ENCODE measurements at places on chromosomes 2 and 18.

DNA sequence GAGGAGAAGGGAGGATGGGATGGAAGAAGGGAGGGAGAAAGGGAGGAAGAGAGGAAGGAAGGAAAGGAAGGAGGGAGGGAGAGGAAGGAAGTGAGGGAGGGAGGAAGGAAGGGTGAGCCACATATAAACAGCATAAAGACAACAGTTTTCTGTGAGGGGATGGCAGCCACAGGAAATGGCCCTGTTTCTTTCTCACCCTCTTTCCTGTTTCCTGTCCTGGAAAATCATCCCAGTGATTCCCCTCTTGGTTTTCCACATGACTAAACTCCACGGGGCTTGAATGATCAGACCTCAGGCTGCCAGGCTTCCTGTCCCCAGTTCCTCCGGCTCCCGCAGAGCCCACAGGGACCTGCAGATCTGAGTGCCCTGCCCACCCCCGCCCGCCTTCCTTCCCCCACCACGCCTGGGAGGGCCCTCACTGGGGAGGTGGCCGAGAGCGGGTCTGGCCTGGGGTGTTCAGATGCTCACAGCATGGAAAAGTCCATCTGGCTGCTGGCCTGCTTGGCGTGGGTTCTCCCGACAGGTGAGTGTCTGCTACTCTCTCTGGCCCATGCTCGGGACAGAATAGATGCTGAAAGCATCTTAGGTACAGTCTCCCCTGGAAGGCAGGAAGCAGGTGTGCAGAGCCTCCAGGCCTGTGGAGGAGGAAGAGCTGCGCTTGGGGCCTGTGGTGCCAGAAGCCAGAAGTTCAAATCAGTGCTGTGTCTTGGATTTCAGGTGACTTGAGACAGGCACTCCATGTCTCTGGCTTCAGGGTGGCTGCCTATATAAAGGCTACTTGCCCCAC is at the start of gene SIGLEC15:
Gene SIGLEC15 (plus strand): TSS at position 418 of the 787 bp plus-strand sequence. CDS start 54 bp downstream, at position 472.
- DNase-seq = no peak

- DNase-seq = no peak
Observed at GRCh38 chr2:160253440-160254188, 53.5 kb upstream of the ITGB6 start.

GRCh38 chr2:126982935-126983334 is 84.2 kb downstream of the TEX51 start:
- DNase-seq = no peak

DNA sequence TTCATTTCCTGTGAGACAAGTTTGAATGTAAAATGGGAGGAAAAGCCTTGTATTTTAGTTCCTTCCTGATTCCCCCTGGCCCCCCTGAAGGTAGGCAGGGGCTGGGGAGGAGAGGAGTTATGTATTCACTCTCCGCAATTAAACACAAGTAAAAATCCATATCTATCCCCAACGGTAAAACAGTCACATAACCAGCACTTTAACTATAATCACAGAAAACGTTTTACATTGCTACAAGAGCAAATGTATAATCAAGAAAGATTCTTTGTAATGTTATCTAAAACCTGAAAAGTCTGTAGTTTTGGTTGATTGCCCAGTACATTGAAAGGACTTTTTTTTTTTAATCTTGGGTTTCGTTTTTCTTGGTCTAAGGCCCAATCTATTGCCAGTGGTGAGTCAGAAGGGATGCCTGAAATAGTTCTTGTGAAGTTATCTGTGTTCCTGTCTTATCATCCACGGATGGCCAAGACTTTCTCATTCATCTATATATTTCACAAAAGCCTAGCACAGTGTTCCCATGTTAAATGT is 34.5 kb upstream of the CCNYL1 start:
- no peak for DNase-seq

DNA sequence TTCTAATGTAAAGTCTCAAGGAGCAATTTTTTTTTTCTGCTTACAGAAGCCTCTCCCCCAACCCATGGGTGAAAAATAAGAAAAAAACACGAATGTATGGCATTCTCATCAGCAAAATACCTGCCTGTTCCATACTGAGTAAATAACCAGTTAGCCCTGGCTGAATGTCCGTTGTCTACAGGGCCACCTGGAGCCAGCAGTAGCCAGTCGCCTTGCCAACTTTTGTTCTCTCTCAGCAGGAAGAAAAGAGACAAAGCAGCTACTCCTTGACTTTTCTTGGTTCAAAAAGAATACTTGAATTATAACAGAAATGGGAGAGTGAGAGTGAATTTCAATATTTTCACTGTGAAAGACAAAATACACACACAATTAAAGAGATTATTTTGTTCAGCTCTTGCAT is 532.9 kb upstream of the CRIM1 start:
- DNase-seq = no peak

DNA sequence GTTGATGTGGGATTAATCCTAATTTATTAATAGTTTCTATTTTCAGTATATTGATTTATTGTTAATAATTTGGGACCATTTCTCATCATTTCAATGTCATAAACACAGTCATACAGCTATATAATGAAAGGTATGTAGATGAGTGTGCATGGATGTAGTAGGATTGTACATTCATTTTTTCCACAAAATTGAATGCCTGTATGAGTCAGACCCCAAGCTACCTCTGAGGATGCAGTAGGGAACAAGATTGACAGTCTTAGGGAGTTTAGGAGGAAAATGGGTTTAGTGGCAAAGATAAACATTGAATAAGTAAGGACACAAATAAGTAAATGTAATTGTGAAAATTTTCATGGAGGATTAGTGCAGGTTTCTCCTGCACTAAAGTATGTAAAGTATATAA is 14.1 kb upstream of the TMEFF2 start:
- DNase-seq = no peak

DNA sequence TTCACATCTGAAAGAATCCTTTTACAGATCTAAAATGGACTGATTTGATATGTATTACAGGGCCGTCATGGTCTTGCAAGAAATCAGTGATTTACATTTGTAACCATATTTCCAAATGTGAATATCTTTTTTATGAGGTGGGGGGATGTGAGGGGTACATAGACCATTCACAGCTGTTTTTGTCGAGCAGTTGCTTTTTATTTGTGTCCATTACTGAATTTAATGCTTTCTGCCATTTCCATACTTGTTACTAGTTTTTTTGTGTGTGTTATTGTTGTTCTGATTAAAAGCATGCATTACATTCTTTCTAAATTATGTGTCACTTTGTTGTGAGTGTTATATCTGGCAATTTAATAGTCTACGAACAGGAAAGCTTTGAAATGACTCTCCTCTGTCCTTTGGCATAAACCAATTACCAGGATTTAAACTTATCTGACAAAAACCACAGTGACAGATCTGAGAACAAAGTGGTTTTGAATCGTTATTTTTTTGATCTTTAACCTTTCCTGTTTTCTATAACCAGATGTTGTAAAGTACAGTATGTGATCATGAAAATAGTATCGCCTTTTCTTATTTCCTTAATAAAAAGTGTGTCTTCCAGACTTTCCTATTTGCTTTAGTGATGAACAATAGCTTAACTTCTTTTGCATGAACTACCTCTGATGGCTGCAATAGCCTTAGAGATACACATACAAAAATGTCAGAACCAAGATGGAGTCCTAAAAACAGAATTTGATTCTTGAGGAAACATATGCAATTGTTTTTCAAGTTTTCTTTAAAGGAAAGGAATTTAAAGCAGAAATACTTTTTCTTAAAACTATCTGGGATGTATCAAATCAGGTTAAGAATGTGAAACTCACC is 354.2 kb upstream of the ACVR2A start:
- no peak for DNase-seq

DNA sequence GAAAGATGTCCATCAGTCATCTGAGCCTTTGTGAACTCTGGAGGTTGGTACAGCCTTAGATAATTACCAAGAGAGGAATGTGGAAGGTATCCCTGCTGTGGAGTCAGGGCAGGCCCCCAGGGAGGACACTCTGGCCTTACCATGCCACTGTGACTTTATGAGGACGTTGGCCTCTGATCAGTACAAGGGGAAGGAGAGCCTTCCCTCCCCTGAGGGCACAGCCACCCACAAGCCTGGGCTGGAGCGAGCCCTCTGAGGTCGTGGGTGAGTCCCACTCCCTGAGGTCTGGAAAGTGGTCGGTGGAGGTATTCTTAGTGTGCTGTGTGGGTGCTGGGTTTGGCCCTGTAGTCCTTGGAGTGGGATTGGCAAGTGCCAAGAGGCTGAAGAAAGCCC is 91.6 kb downstream of the STPG4 start:
- DNase-seq = no peak

DNA sequence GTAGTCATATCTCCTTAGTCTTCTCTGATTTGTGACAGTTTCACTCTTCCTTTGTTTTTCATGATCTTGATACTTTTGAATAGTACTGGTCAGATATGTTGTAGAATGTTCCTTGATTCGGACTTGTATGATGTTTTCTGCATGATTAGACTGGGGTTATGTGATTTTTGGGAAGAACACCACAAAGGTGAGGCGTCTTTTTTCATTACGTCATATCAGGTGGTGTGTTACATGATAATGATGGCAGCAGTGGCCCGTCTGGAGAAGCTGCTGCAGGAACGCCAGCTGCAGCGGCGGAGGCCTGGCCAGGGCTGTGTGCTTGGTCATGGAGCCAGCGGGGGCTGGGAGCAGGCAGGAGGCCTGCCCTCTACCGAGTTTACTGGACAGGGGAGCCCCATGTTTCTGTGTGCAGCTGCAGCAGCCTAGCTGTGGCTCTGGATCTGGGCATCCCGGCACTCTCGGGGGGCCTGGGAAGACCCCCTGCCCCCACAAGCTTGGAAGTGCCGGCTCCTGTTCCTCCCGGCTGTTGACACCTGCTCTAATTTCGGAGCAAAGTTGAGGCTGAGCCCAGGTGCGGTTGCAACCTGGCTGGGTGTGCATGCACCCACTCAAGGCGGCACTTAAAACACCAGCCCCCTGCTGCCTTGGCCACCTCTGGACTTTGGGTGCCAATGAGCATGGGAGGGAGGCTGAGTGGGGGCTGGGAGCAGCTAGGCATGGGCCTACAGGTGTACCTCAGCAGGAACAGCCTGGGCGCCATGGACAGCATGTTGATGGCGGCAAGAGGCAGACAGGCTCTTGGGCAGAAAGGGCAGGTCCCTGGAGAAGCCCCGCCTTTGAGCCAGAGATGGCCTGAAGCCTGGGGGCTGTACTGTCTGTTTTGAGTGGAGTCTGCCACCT is 26.1 kb downstream of the SLC4A10 start:
- DNase-seq = no peak

DNA sequence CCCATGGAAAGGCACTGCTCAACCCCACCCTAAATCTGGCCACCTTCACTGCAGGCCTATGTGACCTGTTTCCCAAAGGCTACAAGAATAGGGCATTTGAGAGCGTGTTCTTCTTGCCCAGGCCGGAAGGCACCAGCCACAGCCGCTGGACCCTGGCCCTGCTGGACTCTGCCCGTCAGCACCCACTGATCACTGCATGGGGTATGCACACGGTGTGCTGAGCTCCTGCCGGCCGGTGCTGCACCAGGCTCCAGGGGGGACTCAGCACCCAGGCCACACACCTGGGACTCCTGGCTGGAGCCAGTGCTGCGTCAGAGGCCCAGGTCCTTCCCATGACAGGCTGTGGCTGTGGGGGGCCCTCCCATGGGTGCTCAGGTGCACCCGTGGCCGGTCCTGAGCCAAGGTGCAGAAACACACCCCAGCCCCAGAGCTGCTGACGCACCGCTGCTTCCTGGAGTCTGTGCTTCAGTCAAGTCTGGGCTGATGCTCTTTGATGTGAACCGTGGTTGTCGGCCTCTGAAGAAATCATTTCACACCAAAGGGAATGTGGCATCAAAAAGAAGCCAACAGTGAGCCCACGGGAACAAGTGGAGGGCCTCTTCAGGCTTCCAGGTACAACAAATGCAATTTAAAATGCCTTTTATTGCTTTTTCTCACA is 6.5 kb downstream of the KCNG2 start:
- DNase-seq = no peak

DNA sequence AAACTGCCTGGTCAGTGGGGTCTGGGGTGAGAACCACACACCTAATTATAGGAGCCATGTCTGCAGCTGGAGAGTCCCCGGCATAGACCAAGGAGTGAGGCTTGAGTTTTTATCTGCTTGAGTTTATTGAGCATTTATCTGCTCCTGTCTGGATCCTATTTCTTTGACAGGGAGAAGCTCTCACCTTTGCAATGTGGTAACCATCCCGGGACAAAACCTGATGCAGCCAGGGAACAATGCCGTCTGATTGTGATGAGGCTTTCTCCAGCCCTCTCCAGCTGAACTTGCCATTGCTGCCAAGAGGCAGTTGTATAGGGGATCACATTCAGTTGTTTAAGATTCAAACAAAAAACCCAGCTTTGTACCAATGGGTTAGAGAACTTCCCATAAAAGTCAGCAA is 324.4 kb downstream of the TSN start:
- no peak for DNase-seq

- DNase-seq = no peak
Observed at GRCh38 chr18:63040788-63041410, 278.7 kb downstream of the BCL2 start.

DNA sequence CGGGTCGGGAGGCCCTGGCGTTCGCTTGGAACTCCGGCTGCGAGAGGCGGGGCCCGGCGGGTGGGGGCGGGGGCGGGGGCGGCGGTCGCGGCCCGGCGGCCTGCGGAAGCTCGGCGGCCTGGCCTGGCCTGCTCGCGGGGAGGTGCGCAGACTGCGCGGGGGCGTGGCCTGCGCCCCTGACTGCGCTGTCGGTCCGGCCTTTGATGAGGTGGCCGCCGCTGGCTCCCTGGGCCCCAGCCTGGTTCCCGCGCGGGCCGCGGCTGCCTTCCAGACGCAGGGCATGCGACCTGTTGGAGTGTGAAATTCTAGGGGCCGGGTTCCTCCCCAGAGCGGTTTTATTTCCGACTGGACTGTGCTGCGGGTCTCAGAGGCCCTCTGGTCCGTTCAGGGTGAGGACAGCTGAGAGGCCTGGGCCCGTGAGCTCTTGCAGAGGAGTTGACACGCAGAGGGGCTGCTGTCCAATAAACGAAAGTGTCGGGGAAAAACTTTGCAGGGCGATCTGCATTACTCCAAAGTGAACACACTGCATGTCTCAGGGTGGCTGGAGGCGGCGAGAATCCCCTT is 629 bp downstream of the NRBP1 start:
- peak; percentile 45 for DNase-seq

- no peak for DNase-seq
Observed at GRCh38 chr2:29040552-29040951, 33.8 kb downstream of the PCARE start.

DNA sequence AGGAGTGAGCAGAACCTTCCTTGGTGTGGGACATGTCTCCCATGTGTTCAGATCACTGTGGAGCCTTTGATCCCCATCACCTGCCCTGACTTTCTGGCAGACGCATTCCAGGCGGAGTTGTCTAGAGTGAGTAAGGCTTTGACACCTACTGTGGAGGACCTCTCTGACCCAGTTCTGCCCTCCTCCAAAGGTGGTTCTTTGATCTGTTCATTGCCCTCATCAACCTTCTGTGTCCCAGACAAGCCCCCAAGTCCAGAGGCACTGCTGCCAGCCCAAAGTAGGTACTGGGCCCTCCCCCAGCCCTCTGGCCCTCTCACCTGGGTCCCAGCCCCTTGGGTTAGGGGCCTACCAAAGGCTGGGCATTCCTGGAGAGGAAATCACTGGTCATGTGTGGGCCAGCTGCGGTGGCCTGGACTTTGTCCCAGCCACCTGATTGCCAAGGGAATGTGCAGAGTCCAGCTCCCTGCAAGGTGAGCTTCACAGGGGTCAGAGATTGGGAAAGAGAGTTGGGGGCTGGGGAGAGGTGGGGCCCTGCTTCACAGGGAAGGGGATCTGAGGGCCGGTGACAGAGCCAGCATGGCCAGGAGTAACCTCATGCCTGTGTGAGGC is 12.1 kb upstream of the FAHD2A start:
- no peak for DNase-seq
